ENCODE measurements at places on chromosomes 6 and 20.

DNA sequence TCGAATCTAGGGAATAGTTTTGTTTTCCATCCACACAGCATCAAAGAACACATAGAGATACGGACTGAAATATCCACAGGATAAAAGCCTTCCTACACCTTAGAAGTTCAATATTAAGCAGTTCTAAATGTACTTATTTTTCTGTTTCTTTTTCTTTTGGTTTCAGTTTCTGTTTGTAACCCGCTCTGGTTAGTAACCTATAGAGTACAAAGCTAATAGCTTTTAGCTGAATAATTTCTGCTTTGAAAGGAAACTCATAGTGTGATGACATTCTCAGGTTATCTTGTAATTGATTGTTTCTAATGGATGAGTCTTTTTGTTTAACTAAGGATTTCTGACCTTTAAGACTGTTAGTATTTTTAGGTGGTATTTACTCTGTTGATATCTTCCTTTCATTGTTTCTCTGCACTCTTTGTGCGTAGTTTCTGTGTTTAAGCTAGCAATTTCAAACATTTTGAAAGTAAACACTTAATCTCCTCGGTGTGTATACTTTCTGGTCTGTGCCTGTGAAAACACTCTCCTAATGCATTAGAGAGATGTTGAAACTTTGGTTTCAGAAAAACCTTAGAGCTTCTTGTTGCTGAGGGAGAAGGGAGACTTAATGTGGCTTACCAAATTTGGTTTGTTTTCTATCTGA lies 385.5 kb downstream of the HDGFL1 start:
- DNase-seq = no peak

- DNase-seq = peak; percentile 38
Observed at GRCh38 chr20:38302786-38303185, 1.2 kb upstream of the BPI start.

- DNase-seq = no peak
Observed at GRCh38 chr20:63403403-63404105, 42.4 kb upstream of the CHRNA4 start.

- DNase-seq = peak; percentile 40
Observed at GRCh38 chr6:16168858-16169257, 40.0 kb downstream of the MYLIP start.

DNA sequence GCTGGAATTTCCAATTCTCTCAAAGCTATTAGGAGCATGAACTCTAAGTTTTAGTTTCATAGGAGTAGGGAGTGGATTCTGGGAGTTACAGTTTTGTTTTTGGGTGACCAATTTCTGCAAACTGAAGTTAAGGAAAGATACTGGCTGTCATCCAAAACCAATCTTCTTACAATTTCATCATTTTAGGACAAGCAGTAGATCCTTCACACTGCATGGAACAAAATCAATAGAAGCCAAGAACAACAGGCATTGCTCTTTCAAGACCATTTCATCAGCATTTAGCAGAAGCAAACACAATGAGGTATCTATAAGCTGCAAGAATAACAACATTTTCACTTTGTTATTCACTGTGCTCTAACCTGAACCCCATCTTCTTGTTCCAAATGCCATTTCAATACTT lies 173.0 kb downstream of the GMDS start:
- DNase-seq = no peak

GRCh38 chr6:146481527-146481926 lies 62.1 kb upstream of the RAB32 start:
- no peak for DNase-seq

DNA sequence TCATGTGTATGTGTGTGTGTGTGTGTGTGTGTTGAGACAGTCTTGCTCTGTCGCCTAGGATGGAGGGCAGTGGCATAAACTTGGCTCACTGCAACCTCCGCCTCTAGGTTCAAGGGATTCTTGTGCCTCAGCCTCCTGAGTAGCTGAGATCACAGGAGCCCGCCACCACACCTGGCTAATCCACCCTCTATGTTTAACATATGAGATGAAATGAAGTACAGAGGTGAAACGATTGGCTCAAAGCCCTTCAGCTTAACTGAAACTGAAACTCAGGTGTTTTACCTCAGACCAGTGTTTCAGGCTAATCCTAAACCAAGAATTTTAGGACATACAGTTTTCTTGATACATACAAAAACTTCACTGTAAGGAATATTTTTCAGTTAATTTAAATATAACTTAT lies 167.3 kb downstream of the KCNQ5 start:
- no peak for DNase-seq

All from BE2C (cell line).